Left renal pelvis (tissue), 4 donors: ENCODE measurements at places on chromosomes 3 and 15. TPM values are rescaled to one million over a fixed set of nuclear protein-coding genes. Genes with fewer than 3 reads are reported as not detected.

ABI3BP gene
- 31.3 TPM for polyA plus RNA-seq

PRSS50 gene
- 1.2 TPM for polyA plus RNA-seq

OR4F15 gene
- not detected for polyA plus RNA-seq

INSYN1 gene
- 15.3 TPM for polyA plus RNA-seq

FSD2 gene
- polyA plus RNA-seq = 0.11 TPM

ZNF662 gene
- polyA plus RNA-seq = 23.5 TPM

PAK6 gene
- 5.7 TPM for polyA plus RNA-seq

LMAN1L gene
- polyA plus RNA-seq = not detected

USF3 gene
- 20.9 TPM for polyA plus RNA-seq

DPH3 gene
- polyA plus RNA-seq = 29.7 TPM

RYR3 gene
- polyA plus RNA-seq = 5.6 TPM

MESP2 gene
- polyA plus RNA-seq = 0.96 TPM

- DNase-seq = no peak
Observed at GRCh38 chr3:45083023-45083422, 56.9 kb downstream of the CLEC3B start.

DNA sequence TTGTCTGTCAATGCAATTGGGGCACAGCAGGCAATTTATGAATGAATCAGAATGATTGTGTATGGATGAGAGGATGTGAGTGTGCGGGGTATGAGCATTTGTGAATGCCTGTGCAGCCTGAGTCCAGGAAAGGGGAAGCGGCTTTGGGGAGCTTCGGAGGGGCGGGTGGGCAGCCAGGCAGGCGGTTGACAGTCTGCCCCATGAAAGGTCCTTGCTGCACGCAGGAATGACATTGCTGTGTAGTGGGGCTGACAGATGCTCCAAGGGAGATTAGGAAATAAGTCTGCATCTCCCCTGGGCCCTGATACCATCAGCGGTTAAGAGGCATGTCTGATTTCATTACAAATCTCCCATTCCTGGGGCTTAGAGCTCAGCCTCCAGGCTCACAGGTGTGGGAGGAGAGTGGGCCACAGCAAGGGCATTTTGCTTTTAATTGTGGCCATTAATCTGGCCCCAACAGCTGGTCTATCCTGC lies 26.4 kb upstream of the TSPAN3 start:
- no peak for DNase-seq

DNA sequence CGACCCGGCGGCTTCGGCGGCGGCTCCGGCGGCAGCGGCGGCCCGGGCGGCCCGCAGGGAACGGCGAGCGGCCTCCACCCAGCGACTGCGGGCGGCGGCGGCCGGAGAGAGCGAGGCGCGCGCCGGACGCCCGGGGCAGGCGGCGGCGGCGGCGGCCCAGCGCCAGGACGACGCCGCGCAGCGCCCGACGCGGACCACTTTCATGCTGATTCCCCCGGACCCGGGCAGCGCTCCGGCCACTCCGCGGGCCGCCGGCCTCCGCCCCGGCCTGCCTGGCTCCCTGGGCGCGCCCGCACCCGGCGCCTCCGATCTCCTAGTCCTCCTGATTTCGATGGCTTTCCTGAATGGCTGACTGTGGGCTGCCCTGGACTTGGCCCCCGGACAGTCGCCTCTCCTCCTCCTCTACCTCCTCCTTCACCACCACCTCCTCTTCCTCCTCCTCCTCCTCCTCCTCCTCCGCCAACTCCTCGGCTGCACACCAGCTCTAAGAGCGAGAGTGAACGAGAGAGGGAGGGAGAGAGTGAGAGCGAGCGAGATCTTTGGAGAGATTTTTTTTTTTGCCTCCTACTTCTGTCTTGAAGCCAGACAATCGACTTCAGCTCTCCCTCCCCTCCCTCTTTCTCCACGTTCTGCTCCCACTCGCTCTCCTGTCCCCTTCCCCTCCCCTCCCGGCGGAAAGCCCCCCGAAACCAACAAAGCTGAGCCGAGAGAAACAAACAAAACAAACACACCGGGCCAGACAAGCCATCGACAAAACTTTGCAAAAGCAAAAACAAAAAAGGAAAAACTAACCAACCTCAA lies 844 bp downstream of the NR2F2 start:
- DNase-seq = no peak

GRCh38 chr3:61894988-61895935 lies 333.9 kb downstream of the PTPRG start:
- peak; percentile 48 for DNase-seq

DNA sequence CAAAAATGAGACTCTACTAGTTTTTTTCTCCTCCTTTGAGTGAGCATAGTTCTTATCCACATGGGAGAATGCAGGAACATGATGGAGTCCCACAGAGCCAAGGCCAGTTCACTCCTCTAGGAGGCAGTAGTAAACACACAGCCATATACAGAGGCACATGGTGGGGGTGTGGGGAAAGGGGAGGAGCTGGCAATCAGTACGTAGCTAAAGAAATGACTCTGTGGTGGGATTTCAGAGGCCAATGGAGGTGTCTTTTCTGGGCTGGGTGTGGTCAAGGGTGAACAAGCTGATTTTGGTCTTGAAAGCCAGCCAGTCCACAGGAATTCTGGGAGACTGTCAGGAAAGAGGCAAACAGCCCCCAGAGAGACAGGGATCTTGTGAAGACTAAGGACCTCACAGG lies 6.6 kb upstream of the RAB11A start:
- DNase-seq = no peak

DNA sequence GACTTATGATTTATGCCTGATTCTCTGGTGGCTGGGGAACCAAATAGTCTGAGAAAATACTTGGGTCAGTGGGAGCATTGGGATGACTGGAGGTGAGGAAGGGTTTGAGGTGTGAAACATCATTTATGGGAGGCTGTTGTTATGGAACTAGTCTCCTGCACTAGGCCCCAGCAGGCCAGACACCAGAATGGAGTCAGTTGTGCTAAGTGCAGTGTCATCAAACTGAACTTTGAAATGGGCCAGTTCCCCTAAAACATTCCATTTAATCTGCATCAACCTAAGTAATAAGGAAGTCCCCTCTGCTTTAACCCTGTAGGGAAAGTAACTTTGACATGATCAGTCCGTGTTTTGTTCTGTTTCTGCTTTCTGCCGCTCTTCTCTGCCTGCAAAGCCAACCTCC lies 44.9 kb upstream of the KLHL25 start:
- no peak for DNase-seq

- no peak for DNase-seq
Observed at GRCh38 chr3:147472846-147473245, 63.7 kb downstream of the ZIC1 start.

DNA sequence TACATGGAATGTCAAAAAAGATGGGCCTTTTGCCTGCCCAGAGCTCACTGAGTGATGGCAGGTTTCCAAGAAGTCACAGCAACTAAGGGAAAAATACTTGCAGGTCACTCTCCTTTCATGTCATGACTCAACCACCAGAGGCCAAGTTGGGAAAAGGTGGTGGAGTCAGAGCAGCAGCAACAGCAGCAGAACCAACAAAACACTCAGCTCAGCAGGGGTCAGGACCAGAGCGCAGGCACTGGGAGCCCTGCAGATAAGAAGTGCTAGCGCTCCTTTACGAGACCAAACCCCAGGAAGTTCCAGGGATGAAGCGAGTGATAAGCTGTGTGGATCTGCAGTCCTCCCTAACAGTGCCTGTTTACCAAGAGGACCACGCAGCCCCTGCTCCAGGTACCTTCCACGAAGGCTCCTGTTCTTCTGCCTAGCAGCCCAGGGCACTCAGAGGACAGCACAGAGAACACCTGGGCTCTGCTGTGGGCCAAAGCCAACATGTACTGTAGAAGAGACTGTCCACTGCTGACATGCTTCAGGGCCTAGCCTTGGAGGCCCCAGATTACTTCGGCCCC lies 26.0 kb downstream of the POC1A start:
- no peak for DNase-seq

DNA sequence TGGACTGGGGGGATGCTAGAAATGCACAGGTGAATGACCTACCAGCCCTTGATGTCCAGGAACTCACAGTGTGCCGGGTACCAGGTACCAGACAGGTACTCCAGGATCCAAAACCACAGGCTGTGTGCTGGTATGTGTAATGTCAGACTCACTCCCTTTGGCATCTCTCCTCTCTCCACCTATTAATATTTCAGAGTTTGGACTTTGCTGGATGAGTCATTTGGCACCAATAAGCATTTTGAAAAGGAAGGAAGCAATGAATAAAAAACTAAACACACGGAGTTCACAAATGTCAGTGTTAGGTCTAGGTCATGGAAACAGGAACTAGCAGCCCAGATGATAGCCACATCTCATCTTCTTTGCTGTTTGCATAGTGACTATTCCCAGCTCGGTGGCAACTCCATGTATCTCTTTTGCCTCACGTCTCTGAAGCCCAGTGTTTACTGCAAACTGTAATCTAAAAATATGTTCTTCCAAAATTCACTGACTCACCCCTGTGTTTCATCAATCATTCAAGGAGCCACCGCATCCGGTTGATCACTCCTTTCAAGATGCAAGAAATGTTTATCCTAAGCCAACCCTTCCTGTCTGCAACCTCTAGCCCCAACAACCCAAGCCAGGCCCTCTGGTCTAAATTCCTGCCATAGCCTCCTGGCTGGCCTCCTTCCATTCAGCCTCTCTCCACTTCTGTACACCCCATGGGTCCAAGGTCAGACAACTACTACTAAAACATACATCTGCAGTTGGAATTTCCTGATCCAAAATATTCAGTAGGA lies 8.4 kb downstream of the ITGB5 start:
- no peak for DNase-seq

DNA sequence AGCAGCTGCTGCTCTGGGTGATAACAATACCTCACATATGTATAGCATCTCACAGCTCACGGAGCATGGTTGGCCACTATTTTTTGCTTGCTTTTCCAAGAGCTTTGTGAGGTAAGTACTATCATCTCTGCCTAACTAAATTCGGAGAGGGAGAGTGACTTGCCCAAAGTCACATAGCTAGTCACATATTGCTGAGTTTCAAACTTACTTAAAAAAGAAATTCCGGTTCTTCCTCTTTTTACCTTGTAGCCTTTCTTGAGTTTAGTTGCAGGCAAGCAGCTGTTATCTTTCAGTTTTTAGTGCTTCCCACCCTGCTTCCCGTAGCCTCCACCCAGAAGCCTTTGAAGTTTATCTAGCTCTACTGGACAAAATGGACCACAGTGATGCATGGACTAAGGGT lies 309.2 kb downstream of the PDCD6IP start:
- no peak for DNase-seq

DNA sequence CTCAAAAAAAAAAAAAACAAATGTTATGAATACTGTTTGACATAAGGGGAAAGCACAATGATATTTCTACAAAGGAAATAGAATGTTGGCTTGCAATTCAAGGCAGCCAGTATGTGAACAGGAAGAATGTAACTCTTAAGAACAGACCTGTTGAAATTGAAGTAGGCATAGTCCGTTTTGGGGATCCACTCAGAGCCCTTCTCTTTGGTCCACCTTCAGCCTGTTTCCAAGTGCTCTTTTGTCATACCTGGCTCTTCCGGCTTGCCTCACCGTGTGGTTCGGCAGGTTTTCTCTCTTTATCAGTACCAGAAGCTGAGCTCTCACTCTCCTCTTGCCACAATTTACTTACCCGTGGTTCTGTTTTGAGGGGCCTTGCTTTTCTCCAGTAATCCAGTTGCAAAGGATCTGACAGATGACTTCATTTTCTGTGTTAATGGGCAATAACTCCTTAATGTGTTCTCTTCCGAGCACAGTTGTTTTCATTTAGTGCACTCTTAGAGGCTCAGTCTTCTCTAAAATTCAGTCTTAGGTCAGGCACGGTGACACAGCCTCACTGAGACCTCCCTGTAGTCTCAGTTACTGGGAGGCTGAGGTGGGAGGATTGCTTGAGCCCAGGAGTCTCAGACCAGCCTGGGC lies 6.7 kb downstream of the ABHD17C start:
- DNase-seq = no peak

DNA sequence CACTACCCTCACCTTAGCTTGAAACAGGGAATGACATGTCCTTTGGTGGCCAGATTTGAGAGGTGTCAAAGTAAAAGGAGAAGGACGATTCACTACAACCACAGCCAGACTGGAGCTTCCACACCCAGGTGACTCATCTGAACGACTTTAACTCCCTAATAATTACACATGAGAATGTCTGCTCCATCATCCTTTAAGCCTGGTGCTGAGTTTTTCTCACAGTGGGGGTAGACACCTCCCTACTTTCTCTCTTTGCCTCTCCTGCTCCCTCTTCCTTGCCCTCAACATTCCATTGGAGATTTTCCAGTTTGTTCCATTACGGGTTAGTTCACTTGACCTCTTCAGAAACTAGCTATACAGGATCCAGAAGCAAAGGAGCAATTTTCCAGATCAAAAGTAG lies 154.3 kb upstream of the BHLHE40 start:
- no peak for DNase-seq

- no peak for DNase-seq
Observed at GRCh38 chr15:57624730-57625129, 33.0 kb downstream of the MYZAP start.

- DNase-seq = no peak
Observed at GRCh38 chr3:4584456-4585249, 91.5 kb downstream of the ITPR1 start.

DNA sequence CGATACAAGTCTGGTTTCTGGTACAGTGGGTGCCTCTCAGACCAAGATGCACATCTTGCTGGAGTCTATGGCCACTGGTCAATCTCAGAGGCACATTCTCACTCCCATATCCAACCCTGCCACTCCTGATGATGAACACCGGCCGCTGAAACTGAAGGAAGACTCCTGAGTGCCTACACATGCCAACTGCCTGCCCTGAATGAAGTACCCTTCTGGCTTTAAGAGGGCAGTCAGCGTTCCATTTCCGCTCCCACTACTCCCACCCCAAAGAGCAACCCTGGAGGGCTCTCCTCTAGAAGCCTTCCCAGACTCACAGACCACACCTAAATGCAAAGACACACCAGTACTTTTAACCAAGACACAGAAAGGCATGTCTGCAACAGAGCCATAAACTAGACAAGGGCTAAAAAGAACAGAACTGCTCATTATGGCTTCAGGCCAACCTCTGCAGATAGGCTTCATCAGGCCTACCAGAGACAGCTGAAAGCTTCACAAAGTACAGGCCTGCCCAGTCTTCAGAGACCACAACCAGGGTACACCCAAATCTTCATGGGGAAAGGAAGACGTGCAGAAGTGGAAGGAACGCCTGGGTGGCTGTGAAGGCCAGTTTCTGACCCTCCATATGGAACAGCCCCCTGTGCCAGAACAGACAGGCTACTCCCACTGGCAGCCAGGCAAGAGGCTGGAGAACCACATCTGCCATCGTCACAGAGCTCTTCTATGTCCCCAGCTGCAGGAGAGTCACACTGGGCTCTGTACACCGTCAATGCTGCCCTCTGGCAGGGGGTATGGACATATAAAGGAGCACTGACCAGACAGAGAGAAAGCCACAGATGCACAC lies 14.3 kb downstream of the ANP32A start:
- no peak for DNase-seq

- no peak for DNase-seq
Observed at GRCh38 chr3:170360466-170360865, 3.0 kb downstream of the SKIL start.

- no peak for DNase-seq
Observed at GRCh38 chr3:105806359-105806758, 62.5 kb downstream of the CBLB start.

- DNase-seq = peak; percentile 54
Observed at GRCh38 chr3:97736928-97737327, 27.6 kb upstream of the ARL6 start.
